ENCODE measurements at places on chromosomes 2 and 18.

DNA sequence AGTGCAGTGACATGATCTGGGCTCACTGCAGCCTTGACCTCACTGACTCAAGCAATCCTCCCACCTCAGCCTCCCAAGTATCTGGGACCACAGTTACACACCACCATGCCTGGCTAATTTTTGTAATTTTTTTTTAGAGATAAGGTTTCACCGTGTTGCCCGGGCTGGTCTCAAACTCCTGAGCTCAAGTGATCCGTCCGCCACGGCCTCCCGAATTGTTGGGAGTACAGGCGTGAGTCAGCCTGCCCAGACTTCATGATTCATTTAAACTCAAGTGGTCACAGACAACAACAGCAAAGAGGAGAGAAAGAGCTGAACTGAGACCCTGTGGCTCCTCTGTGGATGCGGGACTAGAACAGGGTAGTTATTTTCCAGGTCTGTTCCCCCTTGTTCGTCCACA is 83.0 kb downstream of the TSHZ1 start:
- DNase-seq = no peak

DNA sequence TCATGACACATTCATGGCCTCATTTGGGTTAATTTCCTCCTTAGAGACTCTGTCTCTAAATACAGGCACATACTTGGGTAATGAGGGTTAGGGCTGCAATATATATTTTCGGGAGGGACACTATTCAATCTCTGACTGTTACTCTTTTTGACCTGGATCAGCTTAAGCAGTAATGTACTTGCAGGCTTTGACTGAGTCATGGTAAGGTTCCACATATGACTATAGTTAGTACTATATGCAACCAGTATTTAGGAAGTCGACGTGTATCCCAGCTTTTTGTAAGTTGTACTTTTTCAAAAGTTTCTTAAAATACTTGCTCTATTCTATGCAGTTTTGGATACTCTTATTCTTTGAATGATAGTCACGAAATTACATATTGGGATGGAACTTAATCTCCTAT is 37.2 kb upstream of the CDH19 start:
- no peak for DNase-seq

- DNase-seq = peak; percentile 33
Measured at GRCh38 chr2:101883860-101884259, 107.9 kb upstream of the IL1R2 start.

GRCh38 chr18:5979176-5979888 is 84.0 kb upstream of the TMEM200C start:
- no peak for DNase-seq

DNA sequence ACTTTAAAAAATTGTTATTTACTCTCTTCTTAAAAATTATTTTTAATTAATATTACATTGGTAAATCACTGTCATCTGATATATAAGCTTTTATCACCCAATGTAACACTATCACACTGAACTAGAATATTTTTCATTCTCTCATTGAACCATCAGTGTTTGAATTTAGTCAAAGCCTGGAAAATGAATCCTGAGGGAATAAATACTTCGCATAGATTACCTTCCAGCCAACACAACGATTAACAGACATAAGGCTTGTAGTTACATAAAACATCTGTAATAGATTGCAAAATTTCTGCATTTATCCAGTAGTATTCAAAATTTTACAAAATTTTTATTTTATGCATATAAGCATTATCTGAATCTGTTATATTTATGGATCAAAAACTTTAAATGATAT is 314.9 kb downstream of the ERBB4 start:
- DNase-seq = no peak

DNA sequence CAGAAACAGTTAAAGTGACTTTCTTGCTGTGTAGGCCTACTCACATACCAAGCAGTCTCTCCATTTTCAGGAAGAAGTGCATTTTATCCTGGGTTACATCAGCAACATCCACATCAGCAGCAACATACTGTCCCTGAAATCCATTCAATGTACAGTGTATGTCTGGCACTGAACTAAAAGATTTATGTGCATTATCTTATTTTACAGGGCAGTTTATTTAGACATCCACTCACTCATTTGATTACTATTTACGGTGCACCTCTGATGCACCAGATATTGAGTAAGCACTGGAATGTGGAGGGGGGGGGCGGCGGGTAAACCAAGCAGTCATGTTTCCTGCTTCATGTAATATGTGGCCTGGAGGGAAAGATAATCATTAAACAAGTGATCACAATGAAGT is 1128.2 kb downstream of the BCL11A start:
- no peak for DNase-seq

DNA sequence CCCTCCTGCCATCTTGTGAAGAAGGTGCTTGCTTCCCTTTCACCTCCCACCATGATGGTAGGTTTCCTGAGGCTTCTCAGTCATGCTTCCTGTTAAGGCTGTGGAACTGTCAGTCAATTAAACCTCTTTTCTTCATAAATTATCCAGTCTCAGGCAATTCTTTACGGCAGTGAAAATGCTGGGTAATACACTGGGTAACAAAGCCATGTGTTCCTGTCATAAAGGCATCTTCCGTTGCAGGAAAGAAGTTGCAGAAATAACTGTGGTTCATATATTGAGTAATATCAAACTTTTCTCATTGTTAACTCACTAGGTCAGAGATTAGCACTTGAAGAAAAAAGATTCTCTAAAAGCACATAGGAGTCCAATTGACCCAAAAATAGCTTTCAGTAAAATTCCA is 163.9 kb upstream of the HNMT start:
- no peak for DNase-seq

GRCh38 chr2:40454321-40454720 is 2.4 kb upstream of the SLC8A1 start:
- no peak for DNase-seq

DNA sequence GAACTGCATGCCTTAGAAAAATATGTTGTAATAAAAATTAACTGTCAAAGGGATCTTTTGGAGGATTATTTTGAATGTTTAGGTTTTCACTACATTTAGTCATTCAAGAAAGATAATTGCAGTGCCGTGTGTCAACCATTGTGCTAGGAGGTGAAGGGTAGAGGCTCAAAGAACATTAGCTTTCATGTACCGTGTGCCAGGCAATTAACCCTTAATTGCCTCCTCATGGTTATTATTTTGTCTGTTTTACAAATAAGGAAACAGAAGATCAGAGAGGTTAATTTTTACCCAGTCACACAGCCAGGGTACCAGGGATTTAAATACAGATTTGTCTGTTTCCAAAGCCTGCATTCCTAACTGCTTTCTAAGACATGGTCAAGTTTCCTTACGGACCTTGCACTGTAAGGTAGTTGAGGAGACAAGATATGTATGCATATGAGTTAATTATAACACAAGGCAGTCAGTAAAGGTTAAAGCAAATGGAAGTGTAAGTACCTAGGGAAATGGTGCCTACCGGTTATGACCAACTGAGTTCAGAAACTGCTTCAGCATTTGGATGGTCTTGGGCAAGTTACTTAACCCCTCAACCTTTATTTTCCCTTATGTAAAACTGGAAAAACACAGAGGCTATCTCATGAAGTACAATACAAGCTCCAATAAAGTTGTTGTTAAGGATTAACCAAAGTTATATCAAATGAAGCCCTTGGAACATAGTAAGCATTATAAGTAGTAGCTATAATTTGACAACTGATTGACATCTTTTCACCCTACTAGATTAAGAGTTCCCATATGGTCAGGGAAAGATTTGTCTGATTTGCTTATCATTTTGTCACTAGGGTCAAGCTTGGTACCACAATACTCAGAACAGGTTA is 434.9 kb downstream of the MBD2 start:
- DNase-seq = no peak

- no peak for DNase-seq
Measured at GRCh38 chr2:95051626-95052025, 26.1 kb downstream of the MAL start.

GRCh38 chr18:21265971-21266673 is 24.1 kb downstream of the GREB1L start:
- DNase-seq = peak; percentile 48

- no peak for DNase-seq
Measured at GRCh38 chr2:120794716-120795115, 59.0 kb downstream of the GLI2 start.

- DNase-seq = no peak
Measured at GRCh38 chr2:61759718-61760117, 94.1 kb downstream of the FAM161A start.

DNA sequence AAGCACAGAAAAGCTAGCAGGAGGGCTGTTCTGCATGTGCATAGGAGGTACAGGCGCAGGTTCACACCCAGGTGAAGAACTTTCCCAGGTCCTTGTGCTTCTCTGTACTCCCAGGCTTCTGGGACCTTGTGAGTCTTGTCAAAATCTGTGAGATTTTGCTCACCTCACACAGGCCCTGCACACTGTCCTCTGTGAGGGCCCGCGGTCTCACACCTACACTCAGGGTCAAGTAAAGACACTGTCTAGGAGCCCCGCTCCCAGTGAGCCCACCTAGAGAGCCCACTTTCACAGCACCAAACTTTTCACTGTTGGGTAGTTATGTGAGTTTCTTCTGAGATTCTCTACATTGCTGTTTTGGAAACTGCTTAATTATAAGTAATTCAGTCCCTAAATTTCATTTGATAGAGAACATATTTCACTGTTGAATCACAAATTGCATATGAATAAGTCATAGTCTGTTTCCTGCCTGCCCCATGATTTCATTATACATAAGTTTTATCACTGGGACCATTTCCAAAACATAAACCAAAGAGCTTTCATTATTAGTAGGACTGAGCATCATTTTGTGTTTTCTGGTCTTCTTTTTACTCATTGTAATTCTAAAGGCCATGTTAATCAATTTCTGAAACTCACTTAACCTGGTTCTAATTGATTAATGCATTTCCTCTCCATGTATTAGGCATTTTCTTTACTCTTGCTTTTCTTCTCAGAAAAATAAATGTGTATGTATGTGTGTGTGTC is 234.2 kb upstream of the SPOPL start:
- DNase-seq = no peak

GRCh38 chr18:51727780-51728179 is 530.3 kb upstream of the MEX3C start:
- DNase-seq = no peak

DNA sequence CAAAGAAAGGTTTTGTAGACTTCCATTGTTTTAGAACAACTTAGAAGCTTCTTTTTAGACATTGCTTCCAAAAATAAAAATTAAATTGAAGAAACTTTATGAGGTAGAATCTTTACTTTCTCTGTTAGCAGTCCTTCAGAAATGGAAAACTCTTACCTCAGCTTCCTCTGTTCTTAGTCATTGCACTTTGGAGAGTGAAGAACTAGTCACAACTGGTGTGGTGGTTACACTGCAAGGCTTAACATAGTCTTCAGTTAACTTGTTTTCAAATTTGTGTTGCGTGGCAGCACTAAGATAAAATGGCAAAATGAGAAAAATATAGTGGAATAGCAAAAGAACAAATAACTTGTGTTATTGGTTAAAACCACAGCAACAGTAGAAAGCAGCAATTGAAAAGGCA is 332.6 kb downstream of the KIAA1328 start:
- DNase-seq = no peak

DNA sequence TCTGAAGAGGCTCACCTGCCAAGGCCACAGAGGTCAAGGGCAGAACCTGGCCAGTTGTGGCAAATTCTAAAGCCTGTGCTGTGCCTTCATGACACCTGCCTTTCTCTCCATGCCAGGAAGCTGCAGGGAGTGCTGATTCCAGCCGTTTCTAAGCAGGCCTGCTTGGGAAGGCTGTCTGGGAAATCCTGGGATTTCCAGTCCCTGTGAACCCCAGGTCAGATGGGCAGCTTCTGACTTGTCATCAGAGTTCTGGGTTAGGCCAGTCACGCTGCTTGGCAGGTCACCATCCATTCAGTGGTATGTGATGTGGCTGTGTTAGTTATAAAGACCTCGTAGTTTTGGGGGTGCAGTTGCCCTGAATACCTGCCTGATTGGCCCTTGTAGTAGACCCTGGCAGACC is 70.7 kb upstream of the ALPP start:
- no peak for DNase-seq

DNA sequence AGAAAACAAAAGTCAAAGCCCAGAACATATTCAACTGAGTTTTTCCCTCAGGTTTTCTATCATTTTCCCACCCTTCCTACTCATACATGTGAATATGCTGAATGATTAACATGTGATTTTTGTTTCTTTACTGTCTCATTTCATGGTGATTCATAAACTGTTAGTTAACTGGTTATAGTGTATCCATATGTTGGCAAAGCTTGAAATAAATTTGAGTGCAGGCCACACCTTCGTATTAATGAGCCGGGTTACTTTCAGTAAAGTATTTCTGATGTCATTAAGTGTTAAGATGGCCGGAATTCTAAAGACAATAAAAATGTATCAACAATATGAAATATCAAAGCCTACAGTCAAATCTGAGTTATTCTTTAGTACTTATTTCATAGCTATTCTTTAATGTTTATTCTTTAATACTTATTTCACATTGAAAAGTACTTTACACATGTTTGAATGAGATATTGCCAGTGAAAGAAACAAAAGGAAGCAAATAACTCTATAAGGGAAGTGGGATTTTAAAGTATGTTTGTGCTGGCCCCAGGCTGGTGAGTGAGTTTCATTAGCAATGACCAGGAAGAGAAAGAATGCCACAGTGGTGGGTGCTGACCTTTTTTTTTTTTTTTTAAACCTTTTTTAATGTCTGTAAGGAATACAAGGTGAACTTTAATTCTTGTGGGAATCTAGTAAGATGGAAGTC is 178.6 kb downstream of the NEDD4L start:
- DNase-seq = no peak

GRCh38 chr2:160353166-160353565 is 140.4 kb downstream of the RBMS1 start:
- peak; percentile 40 for DNase-seq

DNA sequence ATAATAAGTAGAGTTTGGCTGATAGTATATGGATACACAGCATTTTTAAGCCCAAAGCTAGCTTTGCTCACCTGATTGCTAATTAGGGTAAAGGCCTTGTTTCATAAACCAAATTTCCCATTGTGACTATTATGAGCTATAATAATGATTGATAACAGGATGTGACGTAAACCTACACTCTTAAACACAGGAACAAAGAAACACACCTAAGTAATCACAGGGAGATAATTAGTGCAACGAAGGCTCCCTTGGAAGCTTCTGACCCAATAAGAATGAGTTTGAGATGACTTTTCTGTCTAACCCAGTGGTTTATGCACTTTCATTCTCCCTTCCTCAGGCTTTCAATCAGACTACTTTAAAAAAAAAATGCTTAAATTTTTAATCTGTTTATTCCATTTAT is 683.2 kb downstream of the SATB2 start:
- no peak for DNase-seq

DNA sequence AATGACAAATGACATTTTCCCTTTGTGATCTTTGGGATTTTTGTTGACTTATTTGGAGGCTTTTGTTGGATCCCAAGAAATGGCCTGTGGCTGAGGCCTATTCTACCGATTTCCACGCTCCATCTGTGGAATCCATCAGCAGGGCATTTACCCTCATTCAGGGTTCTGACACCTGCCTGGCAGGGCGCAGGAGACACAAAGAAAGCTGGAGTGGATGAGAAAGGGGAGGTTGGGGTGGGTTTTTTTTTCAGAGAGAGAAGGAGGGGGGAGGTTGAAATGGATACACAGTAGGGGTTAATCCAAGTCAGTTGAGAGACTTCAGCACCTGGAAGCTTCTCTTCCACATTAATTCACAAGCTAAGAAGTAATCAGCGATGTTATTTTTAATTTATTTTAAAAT is 59.7 kb downstream of the PAX3 start:
- no peak for DNase-seq

- no peak for DNase-seq
Measured at GRCh38 chr2:54535599-54536195, 79.6 kb downstream of the SPTBN1 start.

- no peak for DNase-seq
Measured at GRCh38 chr18:34261865-34262780, 37.4 kb upstream of the NOL4 start.

- no peak for DNase-seq
Measured at GRCh38 chr2:134669731-134670669, 48.8 kb downstream of the TMEM163 start.
